H9 (cell line): ENCODE measurements at places on chromosomes 1 and 21. TPM values are rescaled to one million over a fixed set of nuclear protein-coding genes. Genes with fewer than 3 reads are reported as not detected.

Gene SLAMF9
- not detected in 2 replicates for total RNA-seq

Gene GJA8
- not detected in 2 replicates for total RNA-seq

Gene COA7
- 69.1 and 70.3 TPM in 2 replicates for total RNA-seq

Gene TPTE
- not detected in 2 replicates for total RNA-seq

Gene INSRR
- total RNA-seq = not detected in 2 replicates

Gene ASAP3
- total RNA-seq = 25.9 and 26.7 TPM in 2 replicates

Gene TMEM61
- 0.61 and 1.0 TPM in 2 replicates for total RNA-seq

Gene TTC22
- 0.55 and 0.59 TPM in 2 replicates for total RNA-seq

Gene RIPK4
- total RNA-seq = 2.9 and 3.6 TPM in 2 replicates

Gene OXCT2
- 3.7 and 4.3 TPM in 2 replicates for total RNA-seq

Gene USH2A
- 0.04 and 0.11 TPM in 2 replicates for total RNA-seq

Gene IFNAR1
- 14.2 and 15.8 TPM in 2 replicates for total RNA-seq

Gene DDAH1
- total RNA-seq = 36.0 and 36.3 TPM in 2 replicates

Gene CLEC20A
- total RNA-seq = not detected in 2 replicates

Gene C8B
- not detected in 2 replicates for total RNA-seq

Gene OR2M4
- not detected in 2 replicates for total RNA-seq

Gene SHE
- total RNA-seq = 0.35 and 0.48 TPM in 2 replicates

Gene S100A3
- total RNA-seq = not detected in 2 replicates

Gene SPAG17
- 0.37 and 1.1 TPM in 2 replicates for total RNA-seq

Gene SFN
- total RNA-seq = 3.8 and 4.3 TPM in 2 replicates

Gene LEPR
- 3.3 TPM in 2 replicates for total RNA-seq

Gene EXOSC10
- total RNA-seq = 83.4 and 89.0 TPM in 2 replicates

Gene FAM78B
- total RNA-seq = 1.6 and 2.3 TPM in 2 replicates

Gene VCAM1
- 0.07 TPM in 1 of 2 replicates, not detected in the other for total RNA-seq

Gene GPR52
- total RNA-seq = 0.28 and 0.33 TPM in 2 replicates

Gene EVA1C
- 0.98 and 1.8 TPM in 2 replicates for total RNA-seq

Gene FLG2
- not detected in 2 replicates for total RNA-seq

Gene UBIAD1
- total RNA-seq = 30.2 and 31.8 TPM in 2 replicates

Gene FMO3
- total RNA-seq = not detected in 2 replicates

Gene KRTAP10-8
- total RNA-seq = not detected in 2 replicates

Gene HEYL
- 1.8 and 1.9 TPM in 2 replicates for total RNA-seq

Gene HSD11B1
- not detected in 2 replicates for total RNA-seq

Gene TFB2M
- total RNA-seq = 27.0 and 27.7 TPM in 2 replicates

Gene LINGO4
- total RNA-seq = not detected in 2 replicates

Gene ABCA4
- not detected in 2 replicates for total RNA-seq

Gene NBPF10
- total RNA-seq = 0.35 and 0.50 TPM in 2 replicates

Gene AQP10
- not detected in 2 replicates for total RNA-seq

Gene CATSPERE
- total RNA-seq = 0.31 and 0.55 TPM in 2 replicates

Gene WARS2
- total RNA-seq = 8.2 and 9.7 TPM in 2 replicates

Gene CD164L2
- 1.2 and 1.5 TPM in 2 replicates for total RNA-seq

Gene PLEKHG5
- total RNA-seq = 20.7 and 22.3 TPM in 2 replicates

Gene KCNA2
- 0.33 and 0.37 TPM in 2 replicates for total RNA-seq

Gene KCNT2
- 8.4 and 9.1 TPM in 2 replicates for total RNA-seq

Gene LIN28A
- 1,267 and 1,289 TPM in 2 replicates for total RNA-seq

Gene CFAP45
- 0.53 and 0.85 TPM in 2 replicates for total RNA-seq

Gene NTMT2
- total RNA-seq = 0.28 TPM in 1 of 2 replicates, not detected in the other

Gene LCE3D
- total RNA-seq = not detected in 2 replicates

Gene CD247
- 0.90 and 1.2 TPM in 2 replicates for total RNA-seq
